Stimulated activated CD8-positive, alpha-beta memory T cell treated with anti-CD3 and anti-CD28 coated beads, Interleukin-15, amount 100 ng/mL, for 24 hours (primary cell): ENCODE measurements at places on chromosomes 5 and 9.

- no peak for DNase-seq
Observed at GRCh38 chr9:106082621-106083020, 388.3 kb downstream of the TMEM38B start.

DNA sequence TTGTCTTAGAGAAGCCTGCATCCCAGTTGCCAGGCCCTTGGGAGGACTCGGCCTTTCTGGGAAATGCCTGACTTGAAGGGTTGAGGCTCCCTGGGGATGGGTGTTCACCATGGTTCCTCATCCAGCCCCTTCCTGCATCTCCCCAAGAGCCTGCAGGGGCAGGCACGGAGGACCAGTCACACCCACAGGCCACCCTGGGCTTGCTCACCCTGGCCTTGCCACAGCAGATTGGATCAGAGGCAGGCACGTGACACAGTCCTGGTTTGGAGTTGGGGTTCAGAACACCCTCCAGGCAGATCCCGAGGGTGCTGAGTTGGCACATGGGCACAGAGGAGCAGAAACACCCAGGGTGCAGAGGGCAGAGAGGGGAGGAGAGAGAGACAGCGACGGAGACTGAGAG, 286.1 kb downstream of the PBX3 start:
- no peak for DNase-seq

DNA sequence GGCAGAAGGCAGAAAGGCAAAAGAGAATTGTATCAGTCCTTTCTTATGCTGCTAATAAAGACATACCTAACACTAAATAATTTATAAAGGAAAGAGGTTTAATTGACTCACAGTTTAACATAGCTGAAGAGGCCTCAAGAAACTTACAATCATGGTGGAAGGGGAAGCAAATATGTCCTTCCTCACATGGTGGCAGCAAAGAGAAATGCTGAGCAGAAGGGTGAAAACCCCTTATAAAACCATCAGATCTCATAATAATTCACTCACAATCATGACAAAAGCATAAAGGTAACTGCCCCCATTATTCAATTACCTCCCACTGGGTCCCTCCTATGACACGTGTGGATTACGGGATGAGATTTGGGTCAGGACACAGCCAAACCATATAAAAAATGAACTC, 312.5 kb upstream of the PTGER4 start:
- DNase-seq: no peak

DNA sequence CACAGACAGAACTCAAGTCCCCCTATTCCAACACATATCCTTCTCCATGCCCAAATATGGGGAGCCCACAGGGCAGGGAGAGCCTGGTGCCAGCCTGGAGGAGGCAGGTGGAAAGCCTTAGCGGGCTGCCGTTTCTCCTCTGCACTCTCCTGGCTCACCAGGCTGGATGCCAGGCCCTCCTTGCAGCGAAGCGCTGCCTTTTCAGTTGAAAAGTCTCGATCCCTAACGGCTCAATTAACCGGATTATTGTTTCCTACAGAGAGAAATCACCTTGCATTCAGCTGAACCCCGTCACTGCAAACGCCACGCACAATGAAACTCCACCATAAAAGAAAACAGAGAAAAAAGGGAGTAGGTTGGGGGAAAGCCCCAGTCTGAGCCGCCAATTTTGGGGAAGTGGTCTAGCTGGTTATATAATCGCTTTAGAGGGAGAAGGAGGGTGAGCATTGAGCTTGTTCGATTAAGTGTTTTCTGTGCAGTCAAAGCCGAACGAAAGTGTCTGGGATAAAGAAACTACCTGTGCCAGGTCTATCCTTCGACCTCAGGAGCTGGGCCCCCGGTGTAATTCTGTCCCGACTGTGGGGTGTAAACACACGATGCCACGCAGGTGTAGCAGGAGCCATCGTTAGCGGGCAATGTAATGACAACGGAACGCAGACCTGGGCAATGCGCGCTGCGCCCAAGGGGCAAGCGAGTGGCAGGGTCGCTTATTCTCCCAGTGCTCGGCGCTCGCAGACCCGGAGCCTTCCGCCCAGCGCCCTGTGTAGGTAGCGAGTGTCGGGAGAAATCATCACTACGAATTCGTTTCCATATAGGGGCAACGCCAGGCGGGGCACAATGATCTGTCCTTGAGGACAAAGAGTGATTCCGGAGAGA, 3.8 kb downstream of the BARHL1 start:
- no peak for DNase-seq

- DNase-seq: no peak
Observed at GRCh38 chr5:89213573-89213972, 330.6 kb upstream of the MEF2C start.

- DNase-seq: no peak
Observed at GRCh38 chr5:164202338-164202737, 696.9 kb downstream of the MAT2B start.

DNA sequence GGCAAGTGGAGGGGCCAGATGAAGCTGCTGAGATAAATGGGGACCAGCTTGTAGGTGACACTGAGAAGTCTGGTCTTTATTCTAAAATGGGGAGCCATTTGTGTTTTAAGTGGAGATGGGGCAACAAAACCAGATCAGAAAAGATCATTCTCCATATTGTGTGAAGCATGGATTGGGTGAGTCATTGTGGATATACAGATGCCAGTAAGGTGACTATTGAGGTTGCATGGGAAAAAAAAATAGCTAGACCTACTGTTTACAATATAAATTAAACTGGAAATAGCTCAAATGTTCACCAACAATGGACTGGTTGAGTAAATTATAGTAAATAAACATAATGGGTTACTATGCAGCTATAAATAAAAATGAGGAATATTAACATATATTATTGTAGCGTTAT, 5.4 kb upstream of the MAP1B start:
- no peak for DNase-seq

GRCh38 chr5:154521756-154522155, 43.7 kb upstream of the HAND1 start:
- no peak for DNase-seq

DNA sequence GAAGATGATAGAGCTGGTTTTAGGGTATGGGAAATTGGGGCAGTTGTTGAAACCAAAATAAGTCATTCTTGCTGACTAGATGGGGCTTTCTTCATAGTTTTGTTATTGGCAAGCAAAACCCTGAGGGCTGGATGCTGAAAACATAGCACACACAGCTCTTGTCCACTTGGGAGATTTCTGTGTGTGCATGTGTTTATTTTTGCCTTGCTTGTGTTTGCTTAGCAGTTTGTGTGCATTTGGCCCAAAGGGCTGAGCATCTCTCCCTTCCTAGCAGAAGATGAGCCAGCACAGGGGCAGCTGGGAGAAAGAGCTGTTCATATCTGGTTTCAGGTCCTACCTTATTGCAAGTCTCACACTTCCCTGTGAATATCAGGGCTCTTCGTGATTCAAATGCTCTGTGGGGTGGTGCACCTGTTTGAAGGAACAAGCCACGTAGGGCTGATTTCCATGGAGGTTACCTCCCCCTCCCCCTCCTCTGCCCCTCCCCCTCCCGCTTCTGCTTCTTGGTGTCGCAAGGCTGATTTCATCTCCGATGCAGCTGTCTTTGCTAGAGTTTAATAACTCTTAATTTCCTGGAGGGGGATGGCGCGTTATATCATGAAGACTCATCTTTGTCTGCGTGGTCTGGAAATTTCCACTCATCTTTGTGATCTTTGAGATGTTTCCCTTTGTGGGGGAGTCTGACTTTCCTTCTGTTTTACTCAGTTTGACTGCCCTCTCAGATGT, 296.5 kb downstream of the ARHGAP26 start:
- no peak for DNase-seq

DNA sequence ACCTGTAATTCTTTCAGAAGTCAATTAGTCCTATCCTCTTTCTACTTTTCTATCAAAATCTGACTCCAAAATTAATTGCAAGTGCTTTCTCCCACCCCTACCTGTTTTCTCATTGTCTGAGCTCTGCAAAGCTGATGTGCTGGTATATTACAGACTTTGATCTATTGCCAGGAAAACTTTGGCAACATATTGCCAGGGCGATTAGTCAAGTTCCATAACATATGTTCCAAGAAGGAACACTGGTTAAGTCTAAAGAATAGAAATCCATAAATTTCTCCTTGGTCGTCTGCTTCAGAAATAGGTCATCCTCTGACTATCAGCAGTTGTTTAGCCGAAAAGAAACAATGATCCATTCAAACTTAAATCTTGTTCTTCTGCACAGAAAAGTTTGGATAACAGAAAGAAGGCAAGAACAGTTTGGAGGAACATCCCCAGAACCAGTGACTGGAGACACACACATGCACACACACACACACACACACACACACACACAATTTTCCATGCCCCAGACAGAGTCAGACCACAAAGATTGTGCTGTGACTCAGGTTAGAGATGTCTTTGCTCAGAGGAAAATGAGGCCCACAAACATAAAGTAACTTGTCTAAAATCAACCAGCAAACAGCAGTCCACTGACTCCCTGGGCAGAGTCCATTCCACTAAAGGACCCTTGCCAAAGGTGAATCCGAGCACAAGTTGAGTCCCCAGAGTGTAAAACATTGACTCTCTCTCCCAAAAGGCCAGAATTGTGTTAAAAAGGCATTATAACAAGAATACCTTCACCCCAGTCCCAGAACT, 202.1 kb downstream of the DEPDC1B start:
- DNase-seq: no peak

- DNase-seq: no peak
Observed at GRCh38 chr5:7857926-7858632, 7.1 kb upstream of the CFAP90 start.

- no peak for DNase-seq
Observed at GRCh38 chr5:82735160-82735789, 341.9 kb downstream of the TMEM167A start.

- DNase-seq: no peak
Observed at GRCh38 chr5:128101676-128102075, 18.1 kb downstream of the SLC12A2 start.

DNA sequence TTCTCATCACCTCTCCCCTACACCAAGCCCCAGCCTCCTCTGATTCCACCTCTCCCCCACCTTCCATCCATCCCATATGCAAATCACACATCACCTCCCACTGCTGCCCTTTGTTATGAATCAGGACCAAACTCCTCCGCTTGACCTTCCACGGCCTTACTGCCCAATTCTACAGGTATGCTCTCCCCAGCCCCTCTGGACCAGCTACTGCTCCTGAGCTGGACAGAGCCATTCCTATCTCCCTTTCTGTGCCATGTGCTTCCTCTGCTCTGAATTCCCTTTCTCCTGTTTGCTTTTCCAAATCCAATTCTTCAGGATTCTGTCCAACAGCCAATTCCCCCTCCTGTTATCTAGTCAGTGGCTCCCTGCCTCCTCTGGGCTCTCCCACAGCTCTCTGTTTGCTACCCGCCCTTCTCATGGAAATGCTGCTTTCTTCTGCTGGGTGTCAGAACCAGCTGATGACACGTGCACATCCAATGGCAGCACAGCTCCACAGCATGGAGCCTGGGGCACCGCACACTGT, 8.3 kb downstream of the FABP6 start:
- no peak for DNase-seq

DNA sequence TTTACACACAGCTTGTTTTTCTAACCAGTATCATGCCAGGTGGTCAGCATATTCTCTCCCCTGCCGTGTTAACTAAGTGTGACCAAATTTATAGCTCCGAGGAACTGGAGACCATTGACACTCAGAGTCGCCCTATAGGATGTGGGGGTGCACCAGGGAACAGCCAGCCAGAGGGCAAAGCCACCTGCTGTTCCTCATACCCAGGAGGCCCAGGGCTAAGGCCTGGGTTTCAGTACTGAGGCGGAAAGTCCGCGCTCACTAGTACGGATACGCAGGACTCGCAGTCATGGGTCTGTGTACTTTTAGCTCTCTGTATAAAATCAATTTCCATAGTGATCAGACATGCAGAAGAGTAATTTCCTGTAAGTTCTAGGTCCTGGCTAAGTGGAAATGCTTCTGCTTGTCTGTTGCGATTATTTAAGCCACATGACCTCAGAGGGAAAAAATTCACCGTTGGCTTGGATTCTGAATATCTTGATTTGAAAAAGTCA, 247.0 kb downstream of the AOPEP start:
- DNase-seq: no peak

- DNase-seq: no peak
Observed at GRCh38 chr5:102819634-102820033, 64.5 kb downstream of the PAM start.

GRCh38 chr5:2153350-2153749, 270.6 kb upstream of the IRX4 start:
- no peak for DNase-seq

GRCh38 chr5:153352685-153353219, 137.7 kb upstream of the GRIA1 start:
- no peak for DNase-seq

DNA sequence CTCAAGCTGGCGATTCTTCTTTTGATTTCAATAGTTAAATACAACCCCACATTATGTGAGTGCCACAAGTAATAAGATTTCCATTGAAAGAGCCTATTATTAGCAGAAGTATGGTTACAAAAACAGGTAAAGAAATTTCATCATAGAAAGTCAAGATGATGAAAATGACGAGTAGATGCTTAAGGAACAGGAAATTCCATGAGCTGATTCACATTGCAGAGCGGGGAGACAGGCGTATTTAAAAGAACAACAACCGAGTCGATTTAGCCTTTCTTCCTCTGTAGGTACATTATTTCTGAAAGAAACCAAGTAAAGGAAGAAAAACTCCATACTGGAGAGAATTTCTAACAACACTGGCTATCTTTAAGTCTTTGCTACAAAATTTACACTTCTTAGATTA, 310.4 kb downstream of the SLF1 start:
- no peak for DNase-seq

DNA sequence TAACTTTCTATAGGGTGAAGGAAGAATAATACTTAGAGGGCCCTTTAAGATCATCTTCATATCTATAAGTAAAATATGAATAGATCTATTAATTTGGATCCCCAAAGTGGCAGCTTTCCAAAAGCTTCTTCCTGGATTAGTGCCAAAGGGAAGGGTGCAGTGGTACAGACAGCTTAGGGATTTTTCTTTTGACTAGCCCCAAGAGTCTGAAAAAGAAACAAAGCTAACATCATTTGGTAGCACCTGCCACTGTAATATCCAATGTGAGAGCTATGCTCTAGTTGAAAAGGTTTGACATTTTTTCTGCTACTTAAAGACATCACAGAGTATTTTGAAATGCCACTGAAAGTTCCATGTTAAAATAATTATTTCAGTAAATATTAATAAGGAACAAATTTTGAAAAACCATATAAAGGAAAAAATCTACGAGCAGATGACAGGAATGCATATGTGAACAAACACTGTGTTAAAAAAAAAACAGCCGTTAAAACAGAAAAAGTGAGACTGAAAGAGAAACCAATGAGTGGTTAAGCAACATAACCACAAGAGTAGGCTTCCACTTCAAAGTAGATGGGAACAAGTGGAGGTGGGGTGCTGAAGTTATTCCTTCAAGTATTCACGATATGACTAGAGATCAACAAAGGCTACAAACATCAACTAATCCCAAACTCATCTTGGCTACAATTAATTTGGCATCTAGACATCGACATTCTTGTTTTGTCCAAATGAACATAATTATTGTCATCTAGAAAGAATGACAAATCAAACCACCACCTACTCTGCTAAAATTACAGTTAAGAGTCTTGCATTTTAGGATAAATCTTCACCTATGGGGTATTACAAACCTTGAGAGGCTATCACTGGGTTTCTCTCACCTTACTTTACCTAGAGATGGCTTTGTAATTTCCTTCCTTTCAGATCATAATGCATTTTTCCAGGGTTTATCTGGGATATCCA, 137.5 kb downstream of the CPLANE1 start:
- DNase-seq: no peak
